Activated T-helper 1 cell treated with anti-CD3 and anti-CD28 coated beads, Interleukin-12 subunit alpha, Interleukin-12 subunit beta, Interleukin-2, Interleukin-4 antibody, amounts not matched to agents 30 ng/mL and 10 ng/mL and 1 ng/mL, durations not matched to agents 14 hours and 24 hours and 36 hours (primary cell): ENCODE measurements at places on chromosomes 12 and 14. TPM values are rescaled to one million over a fixed set of nuclear protein-coding genes. Genes with fewer than 3 reads are reported as not detected.

The GUCY2C gene
- not detected in 2 replicates for total RNA-seq

- H3K36me3 ChIP-seq, result no peaks in the 10 kb centered on the region
- no peak overlapping the region for H3K27ac ChIP-seq
- H3K4me3 ChIP-seq, result no peak overlapping the region
- H3K4me1 ChIP-seq, result no peaks in the 10 kb centered on the region
- no peak for DNase-seq
Observed at GRCh38 chr12:64081008-64081404, 141.1 kb downstream of the KICS2 start.

- DNase-seq, result peak; percentile 32
- no peaks in the 10 kb centered on the region for H3K36me3 ChIP-seq
- peaks cover 21% of the 10 kb centered on the region for H3K27me3 ChIP-seq
- peaks cover 26% of the 10 kb centered on the region for H3K4me1 ChIP-seq
- peak overlapping the region; percentile 18 for H3K27ac ChIP-seq
Observed at GRCh38 chr14:94129758-94130414, 482 bp upstream of the IFI27L2 start.

- no peak for DNase-seq
- no peak overlapping the region for H3K4me3 ChIP-seq
- H3K27ac ChIP-seq, result no peak overlapping the region
- H3K4me1 ChIP-seq, result peaks cover 29% of the 10 kb centered on the region
- H3K36me3 ChIP-seq, result no peaks in the 10 kb centered on the region
Observed at GRCh38 chr14:56334458-56334857, 216.2 kb downstream of the PELI2 start.

DNA sequence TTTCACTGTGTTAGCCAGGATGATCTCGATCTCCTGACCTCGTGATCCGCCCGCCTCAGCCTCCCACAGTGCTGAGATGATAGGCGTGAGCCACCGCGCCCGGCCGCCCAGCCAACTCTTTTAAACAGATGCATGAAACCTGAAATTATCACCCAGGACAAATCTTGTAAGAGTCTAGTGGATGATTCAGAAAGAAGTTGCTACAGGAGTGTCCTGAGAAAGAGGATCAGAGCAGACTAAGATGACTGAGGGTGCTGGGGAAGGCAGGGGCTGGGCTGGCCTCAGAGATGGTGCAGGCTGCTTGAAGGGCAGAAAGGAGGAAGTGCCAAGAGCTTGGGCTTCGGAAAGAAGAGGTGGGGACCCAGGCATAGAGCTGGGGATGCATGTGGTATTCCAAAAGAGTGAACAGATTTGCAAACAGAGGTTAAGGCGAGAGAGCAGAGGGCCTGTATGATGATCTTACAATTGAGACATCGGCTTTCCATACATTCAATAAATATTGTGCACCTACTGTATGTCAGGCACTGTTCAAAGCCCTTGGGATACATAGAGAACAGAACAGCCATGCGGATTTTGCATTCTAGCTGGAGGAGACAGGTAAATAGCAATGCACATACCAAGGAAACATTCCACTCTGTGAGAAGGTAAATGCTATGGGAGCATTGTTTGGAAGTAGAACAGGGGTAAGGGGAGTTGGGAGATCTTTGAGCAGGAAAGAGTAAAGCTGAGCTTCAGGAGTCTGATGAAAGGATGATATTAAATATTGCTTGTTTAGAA, 7.4 kb upstream of the CD9 start:
- H3K27ac ChIP-seq, result peak overlapping the region; percentile 5
- H3K4me3 ChIP-seq, result no peak overlapping the region
- peaks cover 15% of the 10 kb centered on the region for H3K4me1 ChIP-seq
- peaks cover 18% of the 10 kb centered on the region for H3K27me3 ChIP-seq

The CTSG gene
- total RNA-seq, result not detected in 2 replicates

- no peaks in the 10 kb centered on the region for H3K4me1 ChIP-seq
- H3K27ac ChIP-seq, result no peak overlapping the region
- DNase-seq, result no peak
- no peak overlapping the region for H3K4me3 ChIP-seq
- no peaks in the 10 kb centered on the region for H3K27me3 ChIP-seq
- H3K36me3 ChIP-seq, result peaks cover 13% of the 10 kb centered on the region
Observed at GRCh38 chr12:32718926-32719325, 36.8 kb downstream of the YARS2 start.

- no peak overlapping the region for H3K27ac ChIP-seq
- no peaks in the 10 kb centered on the region for H3K36me3 ChIP-seq
- H3K27me3 ChIP-seq, result peaks cover 12% of the 10 kb centered on the region
- no peak overlapping the region for H3K4me3 ChIP-seq
- no peaks in the 10 kb centered on the region for H3K4me1 ChIP-seq
- no peak for DNase-seq
Observed at GRCh38 chr12:65911321-65911720, 87.0 kb downstream of the HMGA2 start.

The STON2 gene
- 0.44 and 0.47 TPM in 2 replicates for total RNA-seq

- H3K27me3 ChIP-seq, result peaks cover 3% of the 10 kb centered on the region
- peaks cover 33% of the 10 kb centered on the region for H3K36me3 ChIP-seq
- no peak for DNase-seq
- H3K4me3 ChIP-seq, result no peak overlapping the region
Observed at GRCh38 chr12:9719790-9720189, 13.1 kb downstream of the CLECL1 start.

DNA sequence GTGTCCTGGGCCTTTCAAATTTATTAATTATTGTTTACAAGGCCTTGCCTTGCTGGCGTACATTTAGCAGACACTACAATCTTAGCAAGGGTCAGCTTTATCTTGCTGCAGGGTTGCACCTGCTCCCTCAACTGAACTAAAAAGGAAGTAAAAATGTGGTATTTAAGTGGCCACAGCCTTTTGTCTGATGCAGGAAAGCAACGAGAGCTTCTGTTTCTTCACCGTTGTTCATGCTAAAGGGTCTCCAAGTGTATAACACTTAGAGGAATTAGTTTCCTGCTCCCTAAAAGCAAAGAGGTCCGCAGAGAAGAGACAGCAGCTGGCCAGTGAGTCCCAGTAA, 62.8 kb upstream of the EGLN3 start:
- H3K4me1 ChIP-seq, result peaks cover 52% of the 10 kb centered on the region
- no peaks in the 10 kb centered on the region for H3K27me3 ChIP-seq
- H3K36me3 ChIP-seq, result peaks cover 26% of the 10 kb centered on the region
